ENCODE measurements at places on chromosomes 3 and 15. TPM values are rescaled to one million over a fixed set of nuclear protein-coding genes. Genes with fewer than 3 reads are reported as not detected.

The FXR1 gene
- total RNA-seq = 105 TPM

The FBLN2 gene
- 6.4 TPM for total RNA-seq

The SH3GL3 gene
- total RNA-seq = not detected

The MYO9A gene
- 46.3 TPM for total RNA-seq

The NEK10 gene
- 1.6 TPM for total RNA-seq

The HRH1 gene
- 4.4 TPM for total RNA-seq

The DCUN1D1 gene
- 30.5 TPM for total RNA-seq

The GOLGA6L7 gene
- total RNA-seq = not detected

The GPR27 gene
- total RNA-seq = 6.2 TPM

The SLC27A2 gene
- total RNA-seq = 0.59 TPM

The ISL2 gene
- total RNA-seq = 0.37 TPM

The CTXND1 gene
- 1.2 TPM for total RNA-seq

The MYRIP gene
- 26.7 TPM for total RNA-seq

The CTDSPL gene
- total RNA-seq = 40.3 TPM

The MESP2 gene
- not detected for total RNA-seq

The MYEF2 gene
- 38.9 TPM for total RNA-seq

The GOLGA6L10 gene
- total RNA-seq = 0.98 TPM

The LRTM1 gene
- 7.6 TPM for total RNA-seq

The SCAANT1 gene
- not detected for total RNA-seq

The MAP6D1 gene
- not detected for total RNA-seq

The GPR62 gene
- not detected for total RNA-seq

The NECTIN3 gene
- 12.5 TPM for total RNA-seq

The TMEM212 gene
- total RNA-seq = not detected

The SSUH2 gene
- total RNA-seq = 3.5 TPM

The DLEC1 gene
- 2.3 TPM for total RNA-seq

The CPLX3 gene
- total RNA-seq = 17.7 TPM
